EH (cell line): ENCODE measurements at places on chromosomes 4 and X.

GRCh38 chr4:88101165-88101564 is 57.3 kb downstream of the ABCG2 start:
- no peak for DNase-seq

GRCh38 chr4:93730251-93730650 is 98.3 kb upstream of the ATOH1 start:
- DNase-seq, result no peak

DNA sequence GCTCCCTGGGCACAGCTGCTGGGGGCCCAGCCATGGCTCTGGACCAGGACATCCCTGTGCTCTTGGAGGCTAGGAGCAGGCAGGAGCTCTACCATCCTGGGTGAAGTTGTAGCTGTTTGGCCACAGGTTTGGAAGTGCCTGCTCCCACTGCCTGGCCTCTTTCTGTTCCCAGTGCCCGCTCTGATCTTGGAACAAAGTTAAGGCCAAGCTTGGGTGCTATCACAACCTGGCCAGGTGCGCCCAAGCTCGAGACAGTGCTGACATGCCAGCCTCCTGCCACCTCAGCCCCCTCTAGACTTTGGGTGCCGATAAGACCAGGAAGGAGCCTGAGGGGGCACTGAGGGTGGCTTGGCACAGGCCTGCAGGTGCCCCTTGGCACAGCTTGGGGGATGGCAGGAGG is 686.1 kb upstream of the AADAT start:
- no peak for DNase-seq

- no peak for DNase-seq
These were observed 135.4 kb downstream of the CRLF2 start for GRCh38 chrX:1076871-1077651.

- no peak for DNase-seq
These were observed 85.7 kb downstream of the MFAP3L start for GRCh38 chr4:169940460-169940859.

GRCh38 chrX:108945883-108946523 is 209.6 kb upstream of the IRS4 start:
- DNase-seq, result no peak

DNA sequence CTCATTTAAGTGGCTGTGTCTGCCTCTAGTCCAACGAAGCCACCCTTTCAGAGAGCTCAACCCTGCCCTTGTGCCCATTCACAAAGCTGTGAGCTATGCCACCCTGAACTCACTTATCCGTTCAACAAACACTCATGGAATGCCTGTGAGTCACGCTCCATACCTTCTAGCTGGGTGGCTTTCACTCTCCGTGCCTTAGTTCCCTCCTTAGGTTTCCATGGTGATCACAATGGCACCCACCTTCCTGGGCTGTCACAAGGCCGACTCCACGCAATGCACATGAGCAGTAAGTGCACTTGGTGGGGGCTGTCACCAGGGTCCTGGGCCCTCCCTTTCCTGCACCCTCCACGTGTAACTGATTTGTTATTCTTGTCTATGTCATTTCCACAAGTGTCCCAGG is 37.2 kb upstream of the PPP2R2C start:
- no peak for DNase-seq

DNA sequence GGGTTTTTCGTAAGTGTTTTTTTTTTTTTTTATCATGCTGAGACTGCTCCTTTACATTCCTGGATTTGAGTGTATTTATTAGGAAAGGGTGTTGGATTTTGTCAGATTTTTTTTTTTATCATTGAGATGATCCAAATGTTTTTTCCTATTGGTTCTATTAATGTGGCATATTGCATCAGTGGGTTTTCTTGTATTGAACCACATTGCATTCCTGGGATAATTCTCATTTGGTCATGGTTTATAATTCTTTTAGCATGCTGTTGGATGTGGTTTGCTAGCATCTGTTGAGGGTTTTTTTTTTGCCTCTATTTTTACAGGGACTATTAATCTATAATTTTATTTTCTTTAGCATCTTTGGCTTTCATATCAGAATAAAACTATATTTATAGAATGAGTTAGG is 28.8 kb downstream of the COL4A5 start:
- DNase-seq, result peak; percentile 66

DNA sequence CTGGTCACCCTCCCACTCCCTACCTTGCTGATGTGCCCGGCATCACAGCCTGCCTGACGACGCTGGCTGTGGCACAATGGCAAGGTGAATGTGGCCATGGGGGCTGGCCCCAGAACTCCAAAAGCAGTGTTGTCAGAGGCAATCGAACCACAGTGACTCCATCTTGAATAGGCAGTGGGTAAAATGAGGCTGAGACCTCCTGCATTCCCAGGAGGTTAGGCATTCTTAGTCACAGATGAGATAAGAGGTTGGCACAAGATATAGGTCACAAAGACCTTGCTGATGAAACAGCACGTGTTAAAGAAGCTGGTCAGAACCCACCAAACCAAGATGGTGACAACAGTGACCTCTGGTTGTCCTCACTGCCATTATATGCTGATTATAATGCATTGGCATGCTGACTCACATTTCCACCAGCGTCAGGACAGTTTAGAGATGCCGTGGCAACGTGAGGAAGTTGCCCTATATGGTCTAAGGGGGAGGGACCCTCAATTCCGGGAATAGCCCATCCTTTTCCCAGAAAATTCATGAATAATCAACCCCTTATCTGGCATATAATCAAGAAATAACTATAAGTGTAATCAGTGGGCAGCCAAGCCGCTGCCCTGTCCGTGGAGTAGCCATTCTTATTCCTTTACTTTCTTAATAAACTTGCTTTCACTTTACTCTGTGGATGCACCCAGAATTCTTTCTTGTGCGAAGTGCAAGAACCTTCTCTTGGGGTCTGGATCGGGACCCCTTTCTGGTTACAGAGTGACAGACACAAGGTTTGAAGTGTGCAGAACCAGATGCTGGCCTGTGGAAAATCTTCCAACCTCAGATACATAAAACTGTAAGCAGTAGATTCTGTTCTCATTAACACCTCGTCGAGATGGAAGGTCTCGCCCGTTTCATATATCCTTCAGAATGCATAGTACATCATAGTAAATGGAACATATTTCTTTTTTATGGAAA is 26.8 kb upstream of the CLDN24 start:
- DNase-seq, result peak; percentile 99

DNA sequence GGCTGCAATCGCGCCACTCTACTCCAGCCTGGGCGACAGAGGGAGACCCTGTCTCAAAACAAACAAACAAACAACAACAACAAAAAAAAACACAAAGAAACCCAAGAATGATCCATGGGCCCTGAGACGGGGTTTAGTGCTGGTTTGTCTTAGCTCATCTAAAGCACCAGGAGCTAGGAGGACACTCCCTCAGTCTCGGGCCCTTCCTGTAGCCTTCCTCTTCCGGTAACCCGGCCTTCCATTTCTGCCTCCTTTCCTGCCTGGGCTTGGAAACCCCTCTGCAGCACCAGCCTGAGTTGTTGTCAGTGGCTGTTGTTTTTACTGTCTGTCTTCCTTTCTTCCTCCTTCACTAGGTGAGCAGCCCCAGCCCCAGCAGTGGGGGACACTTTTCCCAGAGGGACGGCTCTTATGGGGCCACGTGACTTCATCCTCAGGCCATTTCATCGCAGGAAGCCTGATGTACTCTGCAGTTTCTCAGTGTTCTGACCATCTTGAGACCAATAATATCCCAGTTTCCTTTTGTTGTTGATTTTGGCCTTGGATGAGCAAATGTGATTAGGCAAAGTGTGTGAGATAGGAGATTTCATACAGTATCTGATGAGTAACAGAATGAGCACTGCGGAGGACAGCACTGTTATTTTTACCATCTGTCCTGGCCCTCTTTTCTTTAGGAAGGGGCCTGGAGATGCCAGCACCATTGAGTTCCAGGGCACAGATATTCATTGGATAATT is 90.1 kb downstream of the ANAPC4 start:
- peak; percentile 54 for DNase-seq

DNA sequence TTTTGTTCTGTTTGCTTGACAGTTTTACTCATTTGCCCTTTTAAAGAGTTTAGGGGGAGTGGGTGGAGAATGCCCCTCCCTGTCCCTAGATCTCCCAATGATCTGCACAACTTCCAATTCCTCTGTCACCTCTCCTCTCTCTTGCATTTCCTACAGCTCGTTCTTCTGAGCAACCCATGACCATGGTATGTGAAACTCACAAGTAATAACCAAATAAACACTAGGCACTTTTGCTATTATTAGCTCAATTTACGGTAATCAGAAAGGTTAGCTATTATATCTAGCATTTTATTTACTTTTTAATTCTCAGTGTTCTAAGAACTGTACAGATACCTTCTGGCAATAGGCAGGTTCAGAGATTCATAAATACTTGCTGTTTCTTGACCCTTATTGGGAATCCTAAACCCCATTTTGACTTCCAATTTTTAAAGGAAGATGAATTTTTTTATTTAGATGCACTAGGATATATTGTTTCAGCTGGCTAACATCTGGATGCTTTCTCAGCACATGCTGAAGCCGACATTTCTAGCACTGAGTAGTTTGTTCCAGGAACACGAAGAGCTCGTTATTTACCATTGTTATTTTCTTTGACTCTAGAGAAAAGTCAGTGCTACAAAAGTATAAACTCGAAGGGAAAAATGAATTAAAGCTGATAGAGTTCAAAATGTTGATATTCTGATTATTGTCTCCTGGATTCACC is 194.7 kb upstream of the TLL1 start:
- no peak for DNase-seq

GRCh38 chr4:85265234-85265633 is 209.7 kb upstream of the ARHGAP24 start:
- no peak for DNase-seq

DNA sequence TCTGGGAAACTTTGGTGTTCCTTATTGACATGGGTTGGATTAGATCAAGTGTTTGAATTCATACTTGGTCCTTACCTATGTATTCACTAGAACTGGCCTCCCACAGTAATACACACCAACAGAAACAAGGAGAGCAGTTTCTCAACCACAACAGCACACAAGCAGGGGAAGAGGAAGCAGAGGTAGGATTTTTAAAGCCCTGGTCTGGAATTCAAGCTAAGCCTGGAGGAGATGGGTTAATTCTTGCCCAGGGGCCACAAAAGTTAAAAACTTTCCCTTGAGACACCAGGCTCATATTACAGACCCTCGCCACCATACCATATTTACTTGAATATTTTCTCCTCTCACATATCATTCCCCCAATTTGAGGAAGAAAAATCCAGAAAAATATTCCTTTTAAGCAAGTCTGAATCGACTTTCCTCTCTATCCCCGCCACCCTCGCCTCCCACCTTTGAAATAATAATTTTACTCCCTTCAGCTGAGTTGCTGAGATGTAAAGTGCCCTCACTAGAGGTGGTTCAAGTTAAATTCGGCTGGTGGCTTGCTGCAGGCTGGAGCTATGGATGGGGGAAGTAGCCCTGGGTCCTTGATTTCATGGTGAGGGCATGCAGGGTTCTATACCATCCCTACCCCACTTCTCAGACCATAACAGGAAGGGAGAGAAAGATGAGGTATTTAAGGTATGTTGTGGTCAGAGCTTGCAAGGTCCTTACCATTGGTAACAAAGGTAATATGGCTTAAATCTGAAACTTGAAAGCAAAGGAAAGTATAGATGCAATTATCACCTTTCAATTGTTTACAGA is 440.2 kb downstream of the INPP4B start:
- DNase-seq, result peak; percentile 53

- DNase-seq, result no peak
These were observed 210.7 kb upstream of the MAD2L1 start for GRCh38 chr4:120277391-120277790.

GRCh38 chrX:7110821-7111276 is 36.7 kb upstream of the STS start:
- DNase-seq, result peak; percentile 42
